ENCODE measurements at places on chromosomes 3 and 15. TPM values are rescaled to one million over a fixed set of nuclear protein-coding genes. Genes with fewer than 3 reads are reported as not detected.
A peak's percentile ranks its signal among the peaks of the same experiment; 100 is the strongest.

CLDN1 gene
- not detected for total RNA-seq

HHATL gene
- not detected for total RNA-seq

SPINK8 gene
- total RNA-seq: not detected

SPTBN5 gene
- 1.1 TPM for total RNA-seq

BNC1 gene
- 0.19 TPM for total RNA-seq

PLA1A gene
- total RNA-seq: 1.8 TPM

ENTPD3 gene
- 3.6 TPM for total RNA-seq

TMEM207 gene
- total RNA-seq: not detected

- DNase-seq: no peak
- no peaks in the 10 kb centered on the region for H3K36me3 ChIP-seq
- H3K27ac ChIP-seq: no peak overlapping the region
- no peaks in the 10 kb centered on the region for H3K4me1 ChIP-seq
- H3K4me3 ChIP-seq: no peak overlapping the region
Observed at GRCh38 chr3:175410251-175410650, 551.1 kb downstream of the NAALADL2 start.

DNA sequence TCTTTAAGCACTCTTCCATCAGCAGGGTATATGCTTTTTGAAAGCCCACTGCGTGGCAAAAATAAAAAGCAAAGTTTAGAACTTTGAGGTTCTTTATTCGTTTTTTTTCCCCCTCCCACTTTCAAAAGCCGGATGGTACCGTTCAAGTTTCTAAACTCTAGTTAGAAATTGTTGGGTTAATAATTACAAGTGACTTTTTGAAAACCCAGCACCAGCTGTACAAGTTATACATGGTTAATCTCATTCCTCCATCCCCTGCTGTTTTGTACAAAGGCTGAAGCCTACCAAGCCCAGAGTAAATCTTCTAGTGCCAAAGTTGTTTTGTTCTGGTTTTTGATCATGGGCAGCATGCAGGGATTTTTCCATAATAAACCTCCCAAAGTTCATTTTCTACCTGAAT, 48.6 kb downstream of the WDR72 start:
- no peak for DNase-seq
- no peaks in the 10 kb centered on the region for H3K4me1 ChIP-seq
- H3K4me3 ChIP-seq: no peak overlapping the region
- no peaks in the 10 kb centered on the region for H3K27me3 ChIP-seq
- no peaks in the 10 kb centered on the region for H3K36me3 ChIP-seq

- peaks cover 46% of the 10 kb centered on the region for H3K4me1 ChIP-seq
- H3K27ac ChIP-seq: peak overlapping the region; percentile 10
- H3K36me3 ChIP-seq: no peaks in the 10 kb centered on the region
- no peaks in the 10 kb centered on the region for H3K27me3 ChIP-seq
- DNase-seq: no peak
Observed at GRCh38 chr15:85047271-85047948, 65.8 kb downstream of the PDE8A start.

DNA sequence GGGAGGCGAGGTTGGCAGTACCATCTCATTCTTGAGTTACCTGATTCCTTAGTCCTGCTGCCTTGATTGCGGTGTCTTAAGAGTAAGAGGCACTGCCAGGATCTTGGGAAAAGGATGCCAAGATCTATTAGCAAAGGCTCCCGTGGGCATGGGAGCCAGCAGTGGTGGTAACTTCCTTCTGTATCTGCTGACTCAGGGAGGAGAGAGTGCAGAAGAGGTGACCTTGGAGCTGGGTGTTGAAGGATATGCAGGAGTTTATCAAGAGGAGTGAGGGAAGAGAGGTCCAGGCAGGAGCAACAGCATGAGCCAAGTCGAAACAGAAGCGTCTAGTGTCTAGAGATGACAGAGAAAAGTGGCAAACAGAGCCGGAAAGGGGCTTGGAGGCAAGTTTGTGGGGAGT, 4.5 kb downstream of the MESP2 start:
- H3K4me1 ChIP-seq: peaks cover 14% of the 10 kb centered on the region
- no peak overlapping the region for H3K27ac ChIP-seq
- H3K4me3 ChIP-seq: no peak overlapping the region
- H3K36me3 ChIP-seq: no peaks in the 10 kb centered on the region

- no peaks in the 10 kb centered on the region for H3K4me1 ChIP-seq
- no peaks in the 10 kb centered on the region for H3K36me3 ChIP-seq
- no peaks in the 10 kb centered on the region for H3K27me3 ChIP-seq
- H3K4me3 ChIP-seq: no peak overlapping the region
- H3K27ac ChIP-seq: no peak overlapping the region
- no peak for DNase-seq
Observed at GRCh38 chr3:111605493-111605892, 10.3 kb upstream of the ZBED2 start.

DNA sequence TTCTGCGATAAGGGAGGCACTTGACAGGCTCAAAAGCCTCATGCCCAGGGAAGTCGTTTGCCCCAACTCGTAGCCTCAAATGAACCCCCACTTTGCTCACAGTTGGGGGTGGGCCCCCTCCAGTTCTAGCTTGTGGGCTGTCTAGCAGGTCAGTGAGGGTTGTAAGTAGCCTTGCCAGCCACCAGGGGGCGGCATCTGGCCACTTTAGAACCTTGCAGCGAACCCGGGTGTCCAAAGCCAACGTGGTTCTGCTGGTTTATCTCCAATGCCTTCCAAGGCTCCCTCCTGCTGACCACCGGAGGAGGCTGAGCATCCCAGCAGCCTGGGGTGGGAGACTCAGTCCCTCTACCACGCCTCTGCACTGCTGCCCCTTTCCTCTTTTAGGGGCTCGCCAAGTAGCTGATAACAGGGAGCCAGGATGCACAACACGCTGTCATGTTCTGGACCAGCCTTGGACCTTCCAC, 9.2 kb upstream of the RBSN start:
- no peak overlapping the region for H3K27ac ChIP-seq
- H3K36me3 ChIP-seq: no peaks in the 10 kb centered on the region
- peaks cover 9% of the 10 kb centered on the region for H3K4me1 ChIP-seq
- no peak overlapping the region for H3K4me3 ChIP-seq
- DNase-seq: no peak
- no peaks in the 10 kb centered on the region for H3K27me3 ChIP-seq

GRCh38 chr3:57383406-57383805, 90.9 kb upstream of the ASB14 start:
- H3K27me3 ChIP-seq: no peaks in the 10 kb centered on the region
- H3K4me1 ChIP-seq: no peaks in the 10 kb centered on the region
- no peaks in the 10 kb centered on the region for H3K36me3 ChIP-seq

DNA sequence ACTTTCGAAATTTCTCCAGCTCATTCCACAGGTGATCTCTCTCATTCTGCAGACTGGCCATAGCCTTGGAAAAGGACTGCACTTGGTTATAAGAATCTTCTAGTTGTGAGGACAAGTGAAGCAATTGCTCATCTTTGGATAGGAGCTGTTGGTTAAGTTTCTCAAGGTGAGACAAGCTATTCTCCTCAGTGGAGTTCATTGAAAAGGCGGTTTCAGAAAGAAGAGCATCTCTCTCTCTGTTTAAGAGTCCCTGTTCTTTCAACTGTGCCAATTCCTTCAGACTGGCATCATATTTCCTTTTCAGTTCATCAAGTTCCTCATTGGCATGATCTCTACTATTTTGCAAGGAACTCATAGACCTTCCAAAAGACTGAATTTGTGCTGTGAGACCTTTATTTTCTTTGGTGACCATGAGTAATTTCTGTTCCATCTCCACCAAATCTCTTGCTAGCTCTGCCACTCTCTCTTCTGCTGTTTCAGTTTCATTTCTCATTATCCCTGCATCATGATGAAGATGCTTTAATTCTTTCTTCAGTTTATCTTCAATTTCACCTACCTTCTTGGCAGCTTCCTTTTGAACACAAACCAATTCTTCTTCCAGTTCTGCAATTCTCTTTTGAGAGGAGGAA, 30.2 kb upstream of the HCLS1 start:
- H3K4me1 ChIP-seq: no peaks in the 10 kb centered on the region
- no peaks in the 10 kb centered on the region for H3K27me3 ChIP-seq
- no peak overlapping the region for H3K27ac ChIP-seq
- H3K36me3 ChIP-seq: peaks cover 17% of the 10 kb centered on the region

GRCh38 chr3:77513542-77513941, 473.6 kb downstream of the ROBO2 start:
- no peaks in the 10 kb centered on the region for H3K4me1 ChIP-seq
- H3K27me3 ChIP-seq: no peaks in the 10 kb centered on the region
- no peaks in the 10 kb centered on the region for H3K36me3 ChIP-seq

- peak overlapping the region; percentile 82 for H3K27ac ChIP-seq
- H3K36me3 ChIP-seq: no peaks in the 10 kb centered on the region
- peaks cover 62% of the 10 kb centered on the region for H3K4me1 ChIP-seq
- no peak for DNase-seq
Observed at GRCh38 chr3:29693863-29694262, 413.0 kb downstream of the RBMS3 start.

- H3K27ac ChIP-seq: no peak overlapping the region
- H3K4me3 ChIP-seq: no peak overlapping the region
- DNase-seq: peak; percentile 74
- H3K36me3 ChIP-seq: no peaks in the 10 kb centered on the region
- H3K27me3 ChIP-seq: no peaks in the 10 kb centered on the region
Observed at GRCh38 chr15:60340207-60340921, 57.4 kb downstream of the ANXA2 start.

DNA sequence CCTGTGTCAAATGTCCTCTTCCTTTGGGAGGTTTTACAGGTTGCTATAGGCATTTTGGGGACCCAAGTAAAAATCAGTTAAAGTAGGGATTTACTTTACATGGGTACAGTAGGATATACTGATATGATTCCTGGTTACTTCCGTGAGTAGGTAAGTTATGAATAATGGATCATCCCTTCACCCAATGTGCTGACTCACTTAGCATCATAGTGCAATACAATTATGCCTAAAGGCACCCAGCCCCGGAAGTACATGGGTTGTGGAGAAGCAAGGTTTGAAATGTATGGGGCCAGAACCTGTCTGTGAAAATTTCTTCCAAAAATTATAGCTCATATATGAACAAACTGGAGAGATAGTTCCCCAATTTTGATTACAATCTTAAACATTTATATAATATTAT, 64.0 kb downstream of the GLB1 start:
- DNase-seq: no peak
- no peak overlapping the region for H3K4me3 ChIP-seq
- no peaks in the 10 kb centered on the region for H3K4me1 ChIP-seq
- no peak overlapping the region for H3K27ac ChIP-seq
- no peaks in the 10 kb centered on the region for H3K27me3 ChIP-seq

Measured in esophagus muscularis mucosa (tissue), 4 donors.